ENCODE measurements at places on chromosomes 4 and X.

- DNase-seq: no peak
Measured at GRCh38 chr4:68347845-68348244, 2.0 kb downstream of the YTHDC1 start.

GRCh38 chr4:60682901-60683300, 517.2 kb upstream of the ADGRL3 start:
- no peak for DNase-seq

GRCh38 chr4:98645527-98645926, 12.9 kb downstream of the TSPAN5 start:
- no peak for DNase-seq

DNA sequence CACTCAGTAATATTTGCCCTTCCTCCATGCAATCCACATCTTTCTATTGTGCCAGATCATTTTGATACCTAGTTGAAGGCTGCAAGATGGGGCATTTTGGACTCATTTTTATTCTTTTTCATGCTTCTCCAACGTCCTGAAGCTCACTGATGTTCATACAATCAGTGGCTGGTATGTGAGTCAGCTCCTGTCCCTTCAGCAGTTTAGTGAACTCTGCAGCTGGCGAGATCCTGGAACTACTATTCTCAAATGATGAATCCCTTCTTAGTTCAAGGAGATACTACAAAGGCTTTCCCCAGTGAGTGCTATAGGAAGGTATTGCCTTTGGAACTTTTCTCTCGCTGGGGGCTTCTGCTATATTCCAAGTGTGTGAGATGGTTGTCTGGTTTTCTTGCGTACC, 9.6 kb upstream of the CCDC149 start:
- DNase-seq: no peak

GRCh38 chr4:87560802-87561201, 31.6 kb upstream of the SPARCL1 start:
- DNase-seq: no peak

- DNase-seq: no peak
Measured at GRCh38 chr4:80613470-80613869, 277.9 kb downstream of the CFAP299 start.

DNA sequence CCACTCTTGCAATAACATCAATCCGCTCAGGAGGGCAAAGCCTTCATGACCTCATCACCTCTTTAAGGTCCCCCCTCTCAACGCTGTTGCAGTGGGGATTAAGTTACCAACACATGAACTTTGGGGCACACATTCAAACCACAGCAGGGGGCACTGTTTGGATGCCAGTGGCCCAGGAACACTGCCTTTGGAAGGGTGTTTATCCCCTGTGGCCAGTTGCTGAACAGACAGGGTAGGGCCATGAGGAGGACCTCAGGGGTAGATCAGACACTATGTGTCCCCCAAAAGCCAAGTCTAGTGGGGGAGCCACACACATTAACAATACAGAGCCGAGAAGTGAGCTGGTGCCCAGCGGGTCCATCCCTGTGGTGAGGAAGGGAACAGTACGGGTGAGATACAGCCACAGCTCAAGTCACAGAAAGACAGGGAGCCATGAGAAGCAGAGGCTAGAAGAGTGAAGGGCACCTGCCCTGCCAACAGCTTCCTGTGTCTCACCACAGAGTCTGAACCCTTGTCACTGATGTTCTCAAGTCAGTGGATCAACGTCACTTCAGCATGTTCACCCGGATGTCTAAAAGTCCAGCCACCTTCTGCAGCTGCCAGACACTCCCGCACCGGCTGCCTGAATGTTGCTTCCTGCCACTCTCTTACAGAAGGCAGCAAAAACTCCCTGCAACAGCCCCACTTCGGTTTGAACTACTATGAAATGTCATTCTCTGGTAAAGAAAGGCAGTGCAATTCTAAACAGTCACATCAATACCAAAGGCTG, 19.9 kb upstream of the MXD4 start:
- DNase-seq: no peak

GRCh38 chr4:23038626-23039491, 346.1 kb downstream of the GBA3 start:
- DNase-seq: no peak

DNA sequence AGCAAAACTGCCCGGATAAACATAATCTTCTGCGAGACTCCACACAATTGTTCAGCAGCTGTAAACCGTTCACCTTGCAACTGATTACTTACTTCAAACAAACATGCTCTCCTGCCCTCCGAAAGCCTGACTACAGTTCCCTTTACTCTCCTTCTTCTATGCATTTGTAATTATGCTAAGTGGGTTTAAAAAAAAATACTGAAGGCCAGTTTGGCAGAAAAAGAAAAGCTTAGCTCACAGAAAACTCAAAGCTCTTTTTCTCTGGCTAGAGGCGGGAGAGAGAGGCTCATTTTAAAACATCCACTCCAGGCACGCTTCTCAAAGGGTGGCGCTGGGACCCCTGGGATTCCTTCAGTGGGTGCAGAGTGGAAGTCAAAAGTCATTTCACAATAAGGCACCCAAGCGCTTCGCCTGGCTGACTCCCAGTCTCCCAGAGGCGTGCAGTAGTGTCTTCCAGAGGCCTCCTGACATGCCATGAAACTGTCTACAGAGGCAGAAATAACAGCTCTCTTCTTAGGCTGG, 1.9 kb downstream of the DHRSX start:
- DNase-seq: peak; percentile 46

DNA sequence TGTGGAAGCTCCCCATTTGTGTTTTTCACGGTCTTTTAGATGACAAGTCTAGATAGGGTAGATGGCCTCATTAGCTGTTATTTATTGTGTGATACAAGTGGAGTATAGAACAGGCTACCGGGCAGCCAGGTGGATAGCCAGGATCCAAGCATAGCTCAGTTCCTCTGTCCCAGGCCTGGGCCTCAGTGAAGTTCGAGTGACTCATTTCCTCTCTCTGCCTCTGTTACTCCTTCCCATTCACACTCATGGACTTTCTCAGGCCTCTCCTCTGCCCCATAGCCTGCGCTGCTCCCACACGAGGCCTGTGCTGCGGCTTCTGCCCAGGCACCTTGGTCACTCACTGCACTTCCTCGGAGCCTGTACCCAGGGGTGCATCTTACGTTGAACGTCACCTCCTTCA, 54.5 kb downstream of the TENM3 start:
- DNase-seq: no peak

GRCh38 chr4:182604953-182605352, 312.2 kb downstream of the DCTD start:
- no peak for DNase-seq
